ENCODE measurements at places on chromosomes 3 and 15.

- DNase-seq = no peak
Measured at GRCh38 chr3:128820252-128820839, 59.1 kb upstream of the ACAD9 start.

- DNase-seq = no peak
Measured at GRCh38 chr15:31403096-31403495, 76.5 kb downstream of the KLF13 start.

DNA sequence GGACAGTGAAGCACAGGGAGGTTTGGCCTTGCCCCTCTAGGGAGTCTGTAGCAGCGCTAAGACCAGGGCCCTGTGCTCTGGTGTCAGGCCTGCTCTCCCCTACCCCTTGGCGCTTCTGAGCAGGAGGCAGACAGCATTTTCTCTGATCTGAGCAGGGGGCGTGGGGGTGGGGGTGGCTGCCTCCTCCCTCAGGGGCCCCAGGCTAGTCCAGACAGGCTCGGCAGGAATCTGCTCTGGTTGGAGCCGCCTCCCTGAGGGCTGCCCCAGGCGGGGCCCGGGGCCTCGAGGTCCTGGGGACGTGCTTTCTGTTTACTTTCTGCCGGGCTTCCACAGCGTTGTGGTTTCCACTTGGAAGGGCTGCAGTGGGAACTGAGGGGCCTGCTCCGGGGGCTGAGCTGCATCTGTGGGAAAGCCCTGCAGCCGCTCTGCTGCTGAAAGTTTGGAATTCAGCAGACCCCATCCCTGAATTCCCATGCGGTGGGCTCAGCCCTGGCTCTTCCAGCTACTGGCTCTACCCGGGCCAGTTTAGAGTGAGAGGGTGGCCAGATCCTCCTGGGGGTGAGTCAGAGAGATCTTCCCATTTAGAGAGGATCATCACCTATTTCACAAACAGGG is 105.4 kb downstream of the LINGO1 start:
- DNase-seq = no peak

DNA sequence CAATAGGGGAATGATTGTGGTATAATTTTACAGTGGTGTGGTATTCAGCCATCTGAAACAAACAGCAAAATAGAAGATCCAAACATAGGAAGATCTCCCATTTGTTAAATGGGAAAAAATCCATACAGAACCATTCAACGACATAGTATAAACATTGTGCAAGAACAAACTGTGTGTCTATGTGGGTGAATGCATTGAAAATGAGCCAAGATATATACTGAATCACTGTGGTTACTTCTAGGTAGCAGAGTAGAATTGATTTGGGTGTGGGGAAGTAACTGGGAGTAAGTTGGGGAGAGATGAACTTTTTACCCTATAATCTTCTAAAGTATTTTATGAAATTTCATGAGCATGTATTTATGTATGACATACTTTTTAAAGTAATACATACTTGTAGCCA is 123.1 kb upstream of the UMPS start:
- DNase-seq = no peak

GRCh38 chr15:32893421-32893820 is 175.6 kb downstream of the GREM1 start:
- DNase-seq = no peak

DNA sequence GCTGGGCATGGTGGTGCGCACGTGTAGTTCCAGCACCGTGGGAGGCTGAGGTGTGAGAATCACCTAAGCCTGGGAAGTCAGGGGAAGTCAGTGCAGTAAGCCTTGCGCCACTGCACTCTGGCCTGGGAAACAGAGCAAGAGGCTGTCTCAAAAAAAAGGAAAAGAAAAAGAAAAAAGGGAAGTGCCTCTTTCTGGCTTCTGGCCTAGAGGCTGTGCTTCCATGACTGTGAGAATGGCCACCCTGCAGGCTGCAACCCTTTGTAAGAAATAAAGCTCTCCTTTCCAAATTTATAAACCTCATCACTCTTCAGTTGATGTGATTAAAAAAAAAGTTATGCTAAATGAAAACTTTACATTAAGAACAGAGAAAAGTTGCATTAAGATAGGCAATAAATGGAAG is 774.3 kb downstream of the TUSC7 start:
- no peak for DNase-seq

- no peak for DNase-seq
Measured at GRCh38 chr3:110608566-110608965, 463.1 kb upstream of the NECTIN3 start.

GRCh38 chr3:9600597-9600996 is 47.0 kb upstream of the LHFPL4 start:
- DNase-seq = no peak

GRCh38 chr3:36814776-36815175 is 50.4 kb upstream of the DCLK3 start:
- no peak for DNase-seq

- no peak for DNase-seq
Measured at GRCh38 chr3:63961891-63962290, 49.7 kb upstream of the SCAANT1 start.

GRCh38 chr3:166663194-166663593 is 716.9 kb downstream of the ZBBX start:
- DNase-seq = no peak

GRCh38 chr15:74531144-74531811 is 9.7 kb upstream of the ARID3B start:
- no peak for DNase-seq

DNA sequence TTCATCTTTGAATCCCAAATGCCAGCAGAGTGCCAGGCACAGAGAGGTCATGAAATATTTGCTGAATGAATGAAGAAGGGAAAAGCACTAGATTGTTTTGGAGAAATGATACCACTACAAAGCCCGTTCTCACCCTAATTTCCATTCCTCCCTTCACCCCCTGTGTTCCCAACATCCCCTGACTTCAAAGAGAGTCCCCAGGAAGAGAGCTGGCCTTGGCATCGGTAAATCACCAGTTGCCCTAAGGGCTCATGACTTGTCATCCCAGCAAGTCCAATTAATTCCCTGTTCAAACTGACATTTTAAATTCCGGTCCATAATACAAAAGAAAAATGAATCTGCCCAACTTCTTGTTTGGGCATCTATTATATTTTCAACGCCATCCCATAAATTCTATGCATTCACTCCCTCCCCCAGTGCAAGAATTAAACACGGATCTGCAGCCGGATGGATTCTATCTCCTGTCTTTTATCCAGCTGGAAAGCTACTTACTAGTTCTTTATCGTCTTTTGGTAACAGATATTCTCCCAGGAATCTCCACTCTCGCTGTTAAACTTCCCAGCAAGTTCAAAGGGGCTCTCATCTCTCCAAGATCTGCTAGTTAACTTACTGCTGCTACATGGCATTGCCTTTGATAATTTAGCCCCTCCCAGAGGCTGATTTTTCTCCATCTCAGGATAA is 63.9 kb upstream of the TSC22D2 start:
- no peak for DNase-seq

DNA sequence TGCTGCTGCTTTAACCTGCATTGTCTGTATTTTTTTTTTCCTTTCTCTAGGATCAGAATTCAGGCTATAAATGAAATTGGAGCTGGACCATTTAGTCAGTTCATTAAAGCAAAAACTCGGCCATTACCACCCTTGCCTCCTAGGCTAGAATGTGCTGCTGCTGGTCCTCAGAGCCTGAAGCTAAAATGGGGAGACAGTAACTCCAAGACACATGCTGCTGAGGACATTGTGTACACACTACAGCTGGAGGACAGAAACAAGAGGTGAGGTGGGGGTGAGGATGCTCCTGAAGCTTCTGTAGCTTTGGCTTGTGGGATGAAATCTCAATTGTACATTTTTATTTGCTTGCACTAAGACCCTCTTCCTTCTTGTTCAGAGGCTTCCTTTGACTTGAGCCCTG is 85.7 kb downstream of the GHSR start:
- no peak for DNase-seq

DNA sequence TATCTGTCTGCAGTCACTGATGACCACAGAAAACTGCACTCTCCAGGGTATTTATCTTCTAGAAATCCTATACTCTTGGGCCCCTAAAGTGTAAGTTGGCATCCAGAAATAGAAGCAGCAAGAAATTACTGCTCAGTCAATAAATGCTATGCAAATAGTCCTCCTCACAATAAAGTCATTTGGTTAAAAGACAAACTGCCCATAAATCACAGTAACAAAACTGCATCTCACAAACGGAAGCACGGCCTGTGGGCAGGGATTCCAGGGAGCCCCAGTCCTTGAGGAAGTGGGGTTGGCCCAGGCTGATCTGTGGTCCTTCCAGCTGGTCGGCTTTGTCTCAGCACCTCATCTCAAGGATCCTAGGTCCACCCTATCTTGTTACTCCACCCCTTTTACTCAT is 29.7 kb upstream of the SPATA12 start:
- no peak for DNase-seq

- no peak for DNase-seq
Measured at GRCh38 chr3:103295974-103296570, 861.3 kb downstream of the ZPLD1 start.

All from cortex of kidney (tissue), 1 donor.